ENCODE measurements at places on chromosomes 1 and 21. TPM values are rescaled to one million over a fixed set of nuclear protein-coding genes. Genes with fewer than 3 reads are reported as not detected.

MCOLN2 gene
- 3.1 TPM for total RNA-seq

AADACL3 gene
- total RNA-seq = not detected

HMCN1 gene
- 15.4 TPM for total RNA-seq

C1orf226 gene
- total RNA-seq = under 0.01 TPM

USH2A gene
- under 0.01 TPM for total RNA-seq

OR10Z1 gene
- total RNA-seq = not detected

HSD3B2 gene
- not detected for total RNA-seq

AADACL4 gene
- total RNA-seq = 0.83 TPM

SELENBP1 gene
- 75.7 TPM for total RNA-seq

HOOK1 gene
- under 0.01 TPM for total RNA-seq

RBM11 gene
- not detected for total RNA-seq

CYP2J2 gene
- total RNA-seq = under 0.01 TPM

RNU1-3 gene
- 3,030 TPM for total RNA-seq

C1orf52 gene
- 10.7 TPM for total RNA-seq

PDPN gene
- 102 TPM for total RNA-seq

TMPRSS15 gene
- not detected for total RNA-seq

PEX10 gene
- 26.8 TPM for total RNA-seq

SYT6 gene
- total RNA-seq = not detected

VHLL gene
- 0.28 TPM for total RNA-seq

SYDE2 gene
- 39.8 TPM for total RNA-seq

CDA gene
- total RNA-seq = 0.85 TPM

MYOG gene
- total RNA-seq = not detected

RXFP4 gene
- total RNA-seq = not detected

ATP1A4 gene
- not detected for total RNA-seq

SH2D2A gene
- total RNA-seq = not detected

FAM78B gene
- 0.28 TPM for total RNA-seq

CRYBG2 gene
- total RNA-seq = under 0.01 TPM

PRDM16 gene
- 1.2 TPM for total RNA-seq

TTC39A gene
- total RNA-seq = 0.74 TPM

TBX15 gene
- total RNA-seq = 0.18 TPM

TFF1 gene
- total RNA-seq = not detected

SOX13 gene
- total RNA-seq = 2.2 TPM

LRRC53 gene
- not detected for total RNA-seq

HSD3B1 gene
- not detected for total RNA-seq

NR5A2 gene
- total RNA-seq = not detected

HNRNPCL2 gene
- total RNA-seq = not detected

SHE gene
- total RNA-seq = under 0.01 TPM

CFHR3 gene
- total RNA-seq = not detected

ASTN1 gene
- not detected for total RNA-seq

ACTL8 gene
- 0.09 TPM for total RNA-seq

KRTAP19-1 gene
- total RNA-seq = not detected

PRMT6 gene
- total RNA-seq = 14.5 TPM

ACBD6 gene
- 73.5 TPM for total RNA-seq

All from smooth muscle cell of bladder (primary cell).